Suprapubic skin (tissue), 4 donors: ENCODE measurements at places on chromosomes 5 and 9.

DNA sequence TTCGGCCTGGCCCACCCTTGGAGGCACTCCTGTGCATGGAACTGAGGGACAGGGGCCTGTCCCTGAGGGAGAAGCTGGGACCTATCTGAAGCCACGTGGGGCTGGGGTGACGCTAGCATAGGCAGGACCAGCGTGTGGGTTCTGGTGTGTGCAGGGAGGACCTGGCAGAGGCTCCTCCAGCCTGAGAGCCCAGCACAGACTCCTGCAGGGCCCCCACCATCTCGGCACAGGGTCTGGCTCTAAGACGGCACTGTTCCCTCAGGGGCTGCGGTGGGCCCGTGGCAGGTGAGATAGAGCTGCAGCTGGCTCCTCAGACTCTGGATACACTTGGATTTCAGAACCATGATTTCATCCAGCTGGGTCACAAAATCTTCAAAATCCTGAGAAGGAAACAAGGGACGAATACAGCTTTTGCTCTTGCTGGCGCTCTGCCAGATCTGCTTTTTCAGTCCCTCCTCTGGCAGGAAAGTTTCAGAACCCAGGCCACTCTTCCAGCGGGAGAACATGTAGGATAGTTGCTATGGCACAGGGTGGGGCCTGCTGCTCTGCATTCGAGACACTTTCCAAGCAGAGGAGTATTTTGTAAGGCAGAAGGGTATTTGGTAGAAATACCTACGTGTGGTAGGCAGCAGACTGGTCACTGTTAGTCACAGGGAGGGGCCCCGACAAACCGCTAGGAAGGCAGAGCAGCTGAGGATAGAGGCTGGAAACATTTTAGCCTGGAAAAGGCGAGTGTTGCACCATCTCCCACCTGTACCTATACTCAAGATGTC, 74.7 kb downstream of the KIF24 start:
- no peak for DNase-seq
- no peaks in the 10 kb centered on the region for H3K27me3 ChIP-seq
- peak overlapping the region; percentile 53 for H3K27ac ChIP-seq
- H3K36me3 ChIP-seq = peaks cover 37% of the 10 kb centered on the region

GRCh38 chr9:131385296-131385695, 8.6 kb upstream of the PRRC2B start:
- no peaks in the 10 kb centered on the region for H3K36me3 ChIP-seq
- no peak for DNase-seq
- peaks cover 7% of the 10 kb centered on the region for H3K4me1 ChIP-seq
- H3K27me3 ChIP-seq = no peaks in the 10 kb centered on the region
- no peak overlapping the region for H3K4me3 ChIP-seq

GRCh38 chr9:90568667-90569066, 74.0 kb downstream of the DIRAS2 start:
- no peaks in the 10 kb centered on the region for H3K4me1 ChIP-seq
- H3K27ac ChIP-seq = no peak overlapping the region
- no peaks in the 10 kb centered on the region for H3K36me3 ChIP-seq
- H3K27me3 ChIP-seq = peaks cover 6% of the 10 kb centered on the region
- no peak overlapping the region for H3K4me3 ChIP-seq

GRCh38 chr5:22250528-22250927, 602.6 kb downstream of the CDH12 start:
- no peaks in the 10 kb centered on the region for H3K36me3 ChIP-seq
- no peak overlapping the region for H3K4me3 ChIP-seq
- no peak overlapping the region for H3K27ac ChIP-seq
- no peaks in the 10 kb centered on the region for H3K4me1 ChIP-seq

GRCh38 chr9:106127776-106128175, 433.4 kb downstream of the TMEM38B start:
- no peaks in the 10 kb centered on the region for H3K4me1 ChIP-seq
- H3K36me3 ChIP-seq = no peaks in the 10 kb centered on the region
- no peak for DNase-seq
- no peak overlapping the region for H3K27ac ChIP-seq
- H3K27me3 ChIP-seq = no peaks in the 10 kb centered on the region

DNA sequence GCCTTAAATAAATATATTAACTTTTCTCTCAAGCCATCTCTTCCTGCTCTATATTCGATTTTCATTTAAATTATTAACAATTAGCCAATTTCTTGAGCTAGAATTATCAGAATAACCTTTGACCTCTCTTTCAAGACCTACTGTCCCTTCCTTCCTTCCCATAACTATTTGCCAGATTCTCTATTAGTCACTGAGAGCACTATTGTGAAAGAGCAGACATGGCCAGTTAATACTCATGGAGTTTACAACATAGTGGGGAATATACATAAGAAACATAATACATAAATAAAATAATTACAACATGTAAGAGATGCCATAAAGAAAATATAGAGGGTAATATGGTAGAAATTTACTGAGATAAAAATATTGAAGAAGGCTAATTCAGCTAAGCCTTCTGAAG, 72.1 kb upstream of the CHD1 start:
- H3K4me1 ChIP-seq = no peaks in the 10 kb centered on the region
- H3K27me3 ChIP-seq = no peaks in the 10 kb centered on the region
- no peak overlapping the region for H3K27ac ChIP-seq
- no peak for DNase-seq

DNA sequence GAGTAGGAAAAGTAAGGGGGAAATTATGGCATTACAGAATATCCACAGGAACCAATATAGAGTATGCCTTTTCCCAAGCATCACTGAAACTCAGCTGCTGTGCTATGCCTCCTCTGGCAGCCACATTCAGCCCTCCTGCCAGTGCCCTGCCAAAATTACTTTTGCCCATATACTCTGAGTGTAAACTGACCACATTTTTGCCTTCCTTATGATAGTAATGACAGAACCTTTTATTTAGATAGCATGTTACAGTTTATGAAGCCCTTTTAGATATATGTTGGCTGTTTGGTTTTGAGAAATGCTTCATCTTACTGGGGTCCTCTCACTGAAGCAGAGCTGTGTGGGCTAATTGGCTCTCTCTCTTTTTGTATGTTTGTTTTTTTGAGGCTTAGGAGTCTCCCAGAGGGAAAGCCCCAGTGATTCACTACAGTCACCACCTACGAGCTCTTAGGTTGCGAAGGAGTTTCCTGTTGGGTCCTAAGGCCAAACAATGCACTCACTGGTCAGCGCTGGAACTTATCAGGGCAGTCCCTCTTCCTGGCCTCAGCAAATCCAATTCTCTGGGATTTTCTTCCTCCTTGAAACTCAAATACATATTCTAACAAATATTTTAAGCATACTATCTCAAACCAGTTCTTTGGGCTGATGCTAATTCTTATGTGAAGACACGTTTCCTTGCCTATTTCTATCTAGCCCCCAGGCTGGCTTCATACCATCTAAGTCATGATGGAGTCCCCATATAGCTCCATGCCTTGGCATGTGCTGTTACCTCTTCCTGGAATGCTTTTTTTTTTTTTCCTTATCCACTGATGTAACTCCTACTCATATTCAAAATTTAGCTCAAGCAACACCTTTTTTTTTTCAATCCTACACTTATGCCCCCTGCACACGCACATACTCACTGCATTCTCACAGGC, 3.7 kb downstream of the PHF24 start:
- H3K4me1 ChIP-seq = peaks cover 20% of the 10 kb centered on the region
- peaks cover 32% of the 10 kb centered on the region for H3K27me3 ChIP-seq
- H3K27ac ChIP-seq = no peak overlapping the region
- no peaks in the 10 kb centered on the region for H3K36me3 ChIP-seq
- no peak overlapping the region for H3K4me3 ChIP-seq

- no peaks in the 10 kb centered on the region for H3K36me3 ChIP-seq
- no peak overlapping the region for H3K27ac ChIP-seq
- H3K4me3 ChIP-seq = no peak overlapping the region
- H3K4me1 ChIP-seq = no peaks in the 10 kb centered on the region
Observed at GRCh38 chr5:106205916-106206571, 1464.7 kb downstream of the EFNA5 start.

GRCh38 chr5:17891881-17892280, 257.6 kb downstream of the TAF11L14 start:
- no peaks in the 10 kb centered on the region for H3K27me3 ChIP-seq
- H3K4me1 ChIP-seq = peaks cover 15% of the 10 kb centered on the region
- H3K27ac ChIP-seq = no peak overlapping the region
- DNase-seq = no peak

DNA sequence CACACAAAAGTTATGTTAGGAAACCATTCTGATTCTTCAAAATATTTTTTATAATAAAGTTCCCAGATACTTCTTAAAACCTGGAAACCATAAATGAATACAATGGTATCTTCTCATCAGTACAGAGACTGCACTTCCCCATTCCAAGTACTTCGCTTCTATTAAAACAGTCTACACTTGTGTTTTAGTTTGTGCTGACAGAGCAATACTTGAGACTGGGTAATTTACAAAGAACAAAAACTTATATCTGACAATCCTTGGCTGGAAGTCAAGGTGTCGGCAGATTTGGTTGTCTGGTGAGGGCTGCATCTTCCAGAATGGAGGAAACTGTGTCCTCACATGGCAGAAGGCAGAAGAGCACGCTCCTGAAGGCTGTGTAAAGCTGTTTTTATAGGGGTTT, 70.1 kb downstream of the RFX3 start:
- DNase-seq = no peak
- no peaks in the 10 kb centered on the region for H3K27me3 ChIP-seq
- no peaks in the 10 kb centered on the region for H3K36me3 ChIP-seq
- H3K4me3 ChIP-seq = no peak overlapping the region
- H3K4me1 ChIP-seq = peaks cover 10% of the 10 kb centered on the region

- H3K36me3 ChIP-seq = no peaks in the 10 kb centered on the region
- H3K27ac ChIP-seq = no peak overlapping the region
- H3K4me3 ChIP-seq = no peak overlapping the region
- H3K27me3 ChIP-seq = no peaks in the 10 kb centered on the region
Observed at GRCh38 chr5:143594902-143595818, 191.7 kb upstream of the NR3C1 start.

DNA sequence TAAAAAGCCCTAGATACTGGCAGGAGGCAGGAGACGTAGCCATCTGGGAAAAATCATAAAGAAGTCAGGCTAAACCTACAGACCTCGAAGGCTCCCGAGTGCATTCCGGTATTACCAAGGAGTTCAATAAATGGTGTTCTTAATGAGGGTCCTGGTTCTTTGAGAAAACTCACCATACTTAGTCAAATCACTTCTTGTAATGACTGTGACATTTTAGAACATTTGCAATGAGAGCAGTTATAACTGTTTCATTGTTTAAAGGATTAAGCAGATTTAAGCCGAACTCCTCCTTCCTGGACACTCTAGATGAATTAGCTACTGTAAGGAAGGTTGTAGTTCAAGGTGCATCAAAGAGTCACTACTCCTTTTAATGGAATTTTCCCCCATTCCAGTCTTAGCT, 67.8 kb downstream of the EFNA5 start:
- no peaks in the 10 kb centered on the region for H3K36me3 ChIP-seq
- H3K4me1 ChIP-seq = peaks cover 24% of the 10 kb centered on the region
- H3K27ac ChIP-seq = peak overlapping the region; percentile 8
- DNase-seq = no peak

- H3K27me3 ChIP-seq = no peaks in the 10 kb centered on the region
- DNase-seq = no peak
- H3K4me3 ChIP-seq = no peak overlapping the region
- H3K27ac ChIP-seq = no peak overlapping the region
- peaks cover 3% of the 10 kb centered on the region for H3K4me1 ChIP-seq
Observed at GRCh38 chr5:131617140-131617822, 17.7 kb downstream of the RAPGEF6 start.

DNA sequence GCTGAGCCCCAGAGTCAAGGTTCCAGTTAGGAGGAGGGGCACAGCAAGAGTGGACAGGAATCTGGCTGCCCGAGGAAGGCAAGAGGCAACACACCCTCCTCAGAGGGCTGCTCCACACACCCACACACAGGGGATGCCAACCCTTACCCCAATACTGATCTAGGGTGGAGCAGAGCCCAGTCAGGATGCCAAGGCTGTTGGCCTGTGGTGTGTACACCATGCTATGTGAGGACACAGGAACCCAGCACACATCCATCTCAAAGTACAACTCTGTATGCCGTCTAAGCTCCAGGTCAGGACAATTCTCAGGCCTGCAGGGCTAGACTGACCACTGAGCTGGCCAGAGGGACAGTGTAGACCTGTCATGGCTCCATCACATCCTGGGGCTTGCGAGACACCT, 2.6 kb downstream of the SEPTIN8 start:
- H3K4me1 ChIP-seq = peaks cover 77% of the 10 kb centered on the region
- H3K27me3 ChIP-seq = no peaks in the 10 kb centered on the region
- peak overlapping the region; percentile 24 for H3K27ac ChIP-seq
- DNase-seq = no peak
- peak overlapping the region; percentile 89 for H3K4me3 ChIP-seq

DNA sequence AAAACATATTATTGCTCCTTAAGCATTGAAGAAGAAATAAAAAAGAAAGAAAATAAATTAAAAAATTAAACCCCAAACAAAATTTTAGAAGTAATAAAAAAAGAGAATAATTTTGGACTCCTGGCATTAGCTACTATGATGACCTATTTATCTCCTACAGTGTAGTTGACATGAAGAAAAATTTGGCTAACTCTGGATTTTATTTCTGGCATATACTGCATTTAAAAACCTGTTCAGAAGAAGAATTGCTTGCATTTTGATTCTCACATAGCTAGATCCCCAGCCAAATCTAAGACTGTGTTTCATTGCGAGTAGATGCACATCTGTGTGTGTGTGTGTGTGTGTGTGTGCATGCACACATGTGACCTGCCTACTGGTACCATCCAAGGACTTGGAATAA, 30.1 kb upstream of the GABRG2 start:
- H3K27me3 ChIP-seq = no peaks in the 10 kb centered on the region
- no peak overlapping the region for H3K27ac ChIP-seq
- H3K36me3 ChIP-seq = no peaks in the 10 kb centered on the region
- H3K4me1 ChIP-seq = no peaks in the 10 kb centered on the region
- DNase-seq = no peak
- no peak overlapping the region for H3K4me3 ChIP-seq

- no peaks in the 10 kb centered on the region for H3K27me3 ChIP-seq
- H3K4me1 ChIP-seq = no peaks in the 10 kb centered on the region
- H3K27ac ChIP-seq = no peak overlapping the region
Observed at GRCh38 chr9:21455320-21455719, 15.1 kb downstream of the IFNA1 start.

DNA sequence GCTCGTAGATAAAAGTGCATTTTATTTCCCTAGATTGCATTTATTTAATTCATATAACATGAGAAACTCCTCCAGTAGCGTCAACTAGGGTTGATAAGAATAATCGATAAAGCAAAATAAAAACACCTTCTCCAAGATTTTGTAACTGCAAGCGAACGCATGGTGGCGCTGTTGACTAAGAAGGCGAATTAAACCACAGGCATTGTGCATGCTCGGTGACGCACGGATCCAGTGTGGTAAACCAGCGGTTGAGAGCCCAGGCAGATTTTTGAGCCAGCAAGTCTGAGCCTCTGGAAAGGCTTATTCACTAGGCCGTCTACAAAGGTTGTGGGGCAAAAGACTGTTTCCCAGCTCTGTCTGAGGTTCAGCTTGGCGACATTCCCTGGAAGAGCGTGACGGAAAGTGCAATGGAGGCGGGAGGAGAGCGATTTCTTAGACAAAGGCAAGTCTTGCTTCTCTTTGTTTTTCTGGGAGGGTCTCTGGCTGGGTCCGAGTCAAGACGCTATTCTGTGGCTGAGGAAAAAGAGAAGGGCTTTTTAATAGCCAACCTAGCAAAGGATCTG, at the start of gene PCDHB3:
TSS of gene PCDHB3 (plus strand) at position 231 of the 563 bp plus-strand sequence. CDS start at position 408, 177 bp downstream.
- H3K27ac ChIP-seq = no peak within 1 kb of the TSS
- no peaks in the 10 kb centered on the region for H3K36me3 ChIP-seq
- no peaks in the 10 kb centered on the region for H3K4me1 ChIP-seq
- peak within 1 kb of the TSS; percentile 27 for H3K4me3 ChIP-seq
